ENCODE measurements at places on chromosomes 13 and 19. TPM values are rescaled to one million over a fixed set of nuclear protein-coding genes. Genes with fewer than 3 reads are reported as not detected.

Gene USPL1
- 26.4 TPM for total RNA-seq

Gene FAM124A
- 6.2 TPM for total RNA-seq

Gene CEACAM19
- 1.5 TPM for total RNA-seq

Gene PHF11
- total RNA-seq, result 37.7 TPM

Gene ZNF135
- 1.1 TPM for total RNA-seq

Gene PSG1
- total RNA-seq, result not detected

Gene TMEM59L
- total RNA-seq, result 0.34 TPM

Gene DLL3
- total RNA-seq, result not detected

Gene LRRC63
- total RNA-seq, result not detected

Gene BEST2
- total RNA-seq, result not detected

Data from subcutaneous adipose tissue (tissue), 4 donors.